NCI-H1092 (cell line): ENCODE measurements at places on chromosomes 4 and X.
A peak's percentile ranks its signal among the peaks of the same experiment; 100 is the strongest.

- no peak for DNase-seq
Observed at GRCh38 chr4:123632693-123633030, 236.1 kb downstream of the SPRY1 start.

- no peak for DNase-seq
Observed at GRCh38 chr4:86810847-86811246, 38.3 kb downstream of the SLC10A6 start.

- DNase-seq = no peak
Observed at GRCh38 chr4:102511830-102512605, 10.9 kb downstream of the NFKB1 start.

- DNase-seq = no peak
Observed at GRCh38 chr4:53991821-53992220, 72.6 kb downstream of the CHIC2 start.

DNA sequence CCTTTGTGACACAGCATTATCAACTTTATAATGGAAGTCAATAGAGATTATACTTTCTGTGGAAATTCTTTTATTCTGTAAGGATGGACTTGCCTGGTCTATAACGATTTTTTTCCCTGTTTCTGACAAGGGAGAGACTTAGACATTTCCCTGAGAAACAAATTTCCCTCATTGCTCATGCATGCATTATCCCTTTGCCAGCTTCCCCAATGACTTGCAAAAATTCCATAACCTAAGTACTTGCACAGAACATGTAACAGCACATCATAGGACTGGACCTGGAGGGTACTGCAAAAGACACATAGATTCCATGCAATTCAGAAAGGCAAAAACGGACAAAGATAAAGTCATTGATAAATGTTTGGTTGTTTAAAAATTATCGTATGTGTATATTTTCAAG is 166.7 kb downstream of the FHIP1A start:
- DNase-seq = no peak

GRCh38 chr4:125313497-125313896 is 1.3 kb upstream of the FAT4 start:
- DNase-seq = peak; percentile 66

- DNase-seq = no peak
Observed at GRCh38 chrX:2521092-2521926, 20.5 kb upstream of the DHRSX start.

- no peak for DNase-seq
Observed at GRCh38 chr4:14853176-14853943, 148.9 kb upstream of the CPEB2 start.

GRCh38 chr4:122775987-122776836 is 43.7 kb downstream of the BBS12 start:
- no peak for DNase-seq

- DNase-seq = no peak
Observed at GRCh38 chr4:98656886-98657285, 1.5 kb downstream of the TSPAN5 start.

DNA sequence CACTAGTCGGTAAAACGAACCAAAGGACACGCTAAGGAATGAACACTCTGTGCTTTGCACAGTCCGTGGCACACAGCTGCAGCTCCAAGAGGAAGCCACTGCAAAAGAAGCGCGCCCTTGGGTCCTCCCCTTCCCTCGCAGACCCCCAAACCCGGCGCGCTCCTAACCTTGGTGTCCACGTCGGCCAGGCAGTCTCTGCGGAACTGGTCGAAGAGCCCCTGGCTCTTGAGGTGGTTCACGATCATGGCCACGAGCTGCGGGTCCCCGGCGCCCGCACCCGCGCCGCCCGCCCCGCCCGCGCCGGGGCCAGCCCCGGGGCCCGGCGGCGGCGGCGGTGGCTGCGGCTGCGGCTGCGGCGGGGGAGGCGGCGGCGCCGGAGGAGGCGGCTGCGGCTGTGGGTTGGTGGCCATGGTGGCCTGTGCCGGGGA is 333 bp downstream of the BOD1L1 start:
- no peak for DNase-seq
